ENCODE measurements at places on chromosomes 7 and 10.

GRCh38 chr7:50665403-50666123 is 100.4 kb upstream of the DDC start:
- DNase-seq: no peak

- DNase-seq: no peak
Observed at GRCh38 chr10:21754410-21755011, 220.5 kb downstream of the MLLT10 start.

GRCh38 chr7:28580665-28581064 is 168.3 kb downstream of the CREB5 start:
- DNase-seq: no peak

- DNase-seq: no peak
Observed at GRCh38 chr7:127899411-127899810, 131.8 kb downstream of the LRRC4 start.

- no peak for DNase-seq
Observed at GRCh38 chr7:116859323-116859722, 3.1 kb upstream of the CAPZA2 start.

DNA sequence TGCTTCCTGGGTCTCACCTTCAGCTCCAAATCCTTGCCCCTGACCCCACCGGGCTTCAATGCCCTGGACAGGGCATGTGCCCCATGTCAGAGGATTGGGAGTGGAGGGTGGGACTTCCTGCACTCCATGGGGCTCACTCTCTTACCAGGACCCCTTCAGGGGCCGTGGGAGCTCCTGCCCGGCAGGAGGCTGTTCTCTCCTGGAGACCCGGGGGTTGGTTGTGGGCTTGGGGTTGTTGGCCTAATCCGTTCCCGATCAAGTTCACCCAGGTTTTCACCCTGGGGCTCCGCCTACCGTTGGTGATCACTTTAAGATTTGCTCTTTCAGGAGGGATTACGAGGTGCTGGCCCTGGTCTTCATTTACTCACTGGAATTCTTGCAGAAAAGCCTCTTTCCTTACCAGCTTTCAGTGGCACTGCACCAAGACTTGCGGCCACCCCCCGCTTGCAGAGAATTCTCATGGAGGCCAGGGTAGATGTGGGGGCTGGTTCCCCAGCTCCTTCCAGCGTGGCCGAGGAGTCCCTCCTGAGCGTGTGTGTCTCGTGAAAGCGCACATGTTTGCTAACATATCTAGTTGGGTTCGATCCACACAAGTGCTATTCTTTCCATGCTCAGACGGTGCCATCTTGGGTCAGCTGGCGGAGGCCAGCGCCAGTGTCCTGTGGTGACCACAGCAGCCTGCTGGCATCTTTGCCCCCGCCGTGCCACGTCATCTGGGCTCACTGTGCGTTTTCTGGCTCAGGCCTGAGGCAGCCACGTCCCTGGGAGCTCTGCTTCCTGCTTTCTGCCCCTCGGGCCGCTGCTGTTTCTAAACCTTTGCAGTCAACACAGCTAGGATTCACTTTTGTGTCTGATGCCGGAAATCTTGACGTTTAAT is 15.6 kb downstream of the PWWP2B start:
- DNase-seq: no peak

- no peak for DNase-seq
Observed at GRCh38 chr10:95920798-95921426, 13.1 kb downstream of the CC2D2B start.

DNA sequence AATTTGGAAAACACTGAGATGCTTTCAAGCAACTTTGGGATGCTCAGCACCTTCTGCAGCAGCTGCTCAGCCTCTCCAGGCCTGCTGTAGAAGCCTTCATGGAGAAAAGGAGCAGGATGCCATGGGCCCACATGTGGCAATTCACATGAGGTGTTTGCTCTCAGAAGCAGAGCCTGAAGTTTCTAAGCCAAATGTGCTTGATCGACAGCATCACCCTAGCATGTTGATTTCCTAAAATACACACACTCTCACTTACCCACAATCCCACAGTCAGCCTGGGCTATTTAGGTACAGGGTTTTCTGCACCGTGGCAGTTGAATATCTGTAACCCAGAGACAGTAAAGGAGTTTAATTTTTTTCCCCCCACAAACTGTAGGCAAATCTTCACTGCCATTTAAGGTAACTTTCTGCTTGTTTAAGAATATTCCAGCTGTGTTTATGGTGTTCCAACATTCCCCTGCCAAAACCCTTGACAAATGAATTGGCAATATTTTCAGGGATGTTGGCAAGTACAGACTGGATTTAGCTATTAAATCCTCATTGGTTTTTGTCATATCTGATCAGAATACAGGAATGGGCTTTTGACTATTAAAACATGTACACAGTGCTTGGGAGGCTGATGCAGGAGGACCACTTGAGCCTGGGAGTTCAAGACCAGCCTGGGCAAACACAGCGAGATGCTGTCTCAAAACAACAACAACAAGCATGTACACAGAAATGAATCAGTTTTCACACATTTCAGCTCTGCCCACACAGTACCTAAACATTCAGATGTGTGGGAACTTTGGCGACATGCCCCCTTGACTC is 244.2 kb downstream of the CELF2 start:
- DNase-seq: no peak

DNA sequence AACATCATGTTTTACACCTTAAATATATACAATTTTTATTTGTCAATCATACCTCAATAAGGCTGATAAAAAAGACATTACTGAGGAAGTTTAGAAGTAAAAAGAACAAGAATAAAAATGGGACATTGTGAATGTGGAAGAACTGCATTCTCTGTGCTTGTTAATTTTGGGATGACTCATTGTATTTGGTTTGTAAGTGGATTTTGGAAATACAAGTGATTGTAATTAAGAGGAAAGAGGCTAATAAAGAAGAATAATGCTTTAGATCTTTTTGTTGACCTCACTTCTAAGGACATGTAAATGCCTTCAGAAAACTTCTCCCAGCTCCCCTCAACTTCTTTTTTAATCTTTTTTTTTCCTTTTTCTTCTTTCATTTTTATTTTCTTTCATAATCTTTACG is 76.0 kb downstream of the HGF start:
- DNase-seq: no peak

DNA sequence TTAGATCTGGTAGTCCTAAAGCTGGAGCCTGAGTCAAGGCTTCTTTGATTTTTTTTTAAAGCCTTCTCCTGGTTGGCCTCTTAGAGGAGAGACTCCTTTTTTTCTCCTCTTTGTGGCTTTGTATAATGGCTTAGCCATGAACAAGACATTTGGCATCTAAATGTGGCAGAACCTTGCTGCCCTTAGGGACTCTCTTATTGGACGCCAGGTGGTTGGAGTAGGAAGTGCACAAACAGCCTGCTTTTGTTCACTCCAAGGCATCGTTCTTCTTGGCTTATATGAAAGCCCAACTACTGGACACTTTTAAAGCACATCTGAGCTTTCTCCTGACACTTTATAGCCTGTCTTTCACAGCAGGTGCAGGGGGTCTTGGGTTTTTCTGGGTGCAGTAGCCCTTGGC is 25.0 kb downstream of the ZPBP start:
- no peak for DNase-seq

DNA sequence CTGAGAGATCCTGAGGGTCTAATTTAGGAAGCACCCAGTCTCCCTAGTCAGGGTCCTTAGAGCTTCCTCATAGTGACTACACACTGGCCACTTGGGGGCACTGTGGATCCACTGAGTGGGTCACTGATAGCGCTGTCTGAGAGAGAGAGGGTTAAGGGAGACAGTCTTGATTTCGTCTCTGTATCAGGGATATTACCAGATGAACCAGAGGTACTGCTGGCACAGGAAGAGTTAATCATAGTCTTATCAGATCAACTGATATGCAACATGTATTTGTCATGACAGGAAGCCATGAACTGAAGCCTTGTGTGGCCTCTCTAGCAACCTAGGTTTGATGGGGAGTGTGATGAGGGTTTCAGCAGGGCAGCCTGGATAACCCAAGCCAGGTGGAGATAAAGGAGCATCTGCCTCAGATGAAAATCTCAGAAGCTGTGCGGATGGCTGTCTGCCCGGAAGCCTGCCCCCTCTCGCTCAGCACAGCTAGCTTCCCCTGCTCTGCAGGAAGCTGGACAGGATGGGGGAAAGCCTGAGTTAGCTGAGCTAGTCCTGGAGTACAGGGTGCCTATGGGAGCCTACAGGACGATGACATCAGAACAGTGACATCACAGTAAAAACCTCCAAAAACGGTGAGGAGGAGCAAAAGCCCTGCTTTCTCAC is 214.0 kb upstream of the PRSS1 start:
- DNase-seq: no peak

DNA sequence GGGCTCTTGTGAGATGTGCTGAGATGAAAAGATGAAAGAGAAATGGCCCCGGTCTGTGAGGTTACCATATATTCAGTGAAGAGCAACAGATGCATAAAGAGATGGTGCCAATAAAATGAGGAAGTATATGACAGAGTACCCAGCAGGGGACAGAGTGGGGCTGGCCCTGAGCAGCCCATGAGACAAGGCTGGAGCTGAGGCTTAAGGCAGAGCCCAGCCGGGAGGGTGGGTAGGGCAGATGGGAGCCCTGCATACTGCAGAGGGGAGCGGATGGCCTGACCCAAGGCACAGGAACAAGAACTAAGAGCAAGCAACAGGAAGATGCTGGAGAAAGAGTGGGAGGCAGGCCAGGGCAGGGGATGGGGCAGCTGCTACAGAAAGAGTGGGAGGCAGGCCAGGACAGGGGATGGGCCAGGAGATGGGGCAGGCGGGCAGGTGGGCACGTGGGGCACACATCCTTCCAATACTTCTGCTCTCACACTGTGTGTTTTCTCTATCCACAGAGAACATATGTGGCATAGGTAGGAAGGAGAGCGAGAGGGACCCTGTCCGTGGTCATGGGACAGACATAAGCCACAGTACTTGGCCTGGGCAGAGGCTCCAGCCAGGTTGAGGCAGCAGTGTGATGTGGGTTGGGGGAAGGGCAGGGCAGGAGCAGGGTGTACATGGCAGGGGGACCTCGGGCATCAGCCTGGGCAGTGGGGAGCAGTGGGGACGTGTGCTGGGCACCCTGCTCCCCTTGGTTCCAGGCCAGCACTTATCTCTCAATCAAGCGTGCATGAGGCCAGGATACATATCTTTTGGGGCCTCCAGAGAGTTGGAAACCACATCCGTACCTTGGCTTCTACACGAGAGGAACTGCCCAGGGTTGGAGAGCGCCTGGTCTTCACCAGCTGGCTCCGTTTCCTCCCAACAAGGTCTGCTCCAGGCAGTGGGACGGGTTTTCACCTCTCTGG is 91.6 kb upstream of the IKZF1 start:
- no peak for DNase-seq

DNA sequence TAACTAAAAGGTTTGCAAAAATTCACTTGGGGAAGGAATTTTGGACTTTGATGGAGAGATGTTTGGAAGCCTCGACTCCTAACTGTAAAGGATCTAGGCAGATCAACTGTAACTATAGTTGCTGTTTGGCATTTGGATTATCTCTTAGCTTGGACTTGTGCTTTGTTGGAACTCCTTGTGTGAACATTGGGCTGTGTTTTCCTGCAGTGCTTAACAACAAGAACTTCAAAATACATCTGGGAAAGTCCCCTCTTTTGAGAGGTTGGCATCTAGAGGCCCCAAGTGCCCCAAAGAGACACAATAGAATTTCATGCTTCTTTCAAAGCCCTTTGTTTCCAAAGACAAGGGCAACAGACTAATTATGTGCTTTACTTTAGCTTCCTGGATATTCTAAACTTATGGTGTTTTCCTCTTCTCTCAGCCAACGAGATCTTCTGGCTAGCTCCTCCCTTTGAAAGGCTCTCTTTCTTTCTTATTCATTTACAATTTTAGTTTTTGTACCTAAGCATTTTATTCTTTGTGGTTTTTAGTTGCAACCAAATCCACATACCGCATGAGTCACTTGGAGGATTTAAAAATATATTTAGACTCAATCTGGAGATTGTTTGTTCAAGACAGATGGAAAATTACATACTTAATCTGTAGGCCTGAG is 11.6 kb downstream of the ABCA13 start:
- no peak for DNase-seq

GRCh38 chr7:16095171-16095950 is 326.0 kb downstream of the CRPPA start:
- no peak for DNase-seq

GRCh38 chr10:3886191-3886590 is 101.2 kb upstream of the KLF6 start:
- DNase-seq: no peak

GRCh38 chr7:112290065-112290464 is 83.6 kb downstream of the ZNF277 start:
- DNase-seq: no peak

GRCh38 chr7:73885975-73886798 is 25.2 kb downstream of the TMEM270 start:
- no peak for DNase-seq

DNA sequence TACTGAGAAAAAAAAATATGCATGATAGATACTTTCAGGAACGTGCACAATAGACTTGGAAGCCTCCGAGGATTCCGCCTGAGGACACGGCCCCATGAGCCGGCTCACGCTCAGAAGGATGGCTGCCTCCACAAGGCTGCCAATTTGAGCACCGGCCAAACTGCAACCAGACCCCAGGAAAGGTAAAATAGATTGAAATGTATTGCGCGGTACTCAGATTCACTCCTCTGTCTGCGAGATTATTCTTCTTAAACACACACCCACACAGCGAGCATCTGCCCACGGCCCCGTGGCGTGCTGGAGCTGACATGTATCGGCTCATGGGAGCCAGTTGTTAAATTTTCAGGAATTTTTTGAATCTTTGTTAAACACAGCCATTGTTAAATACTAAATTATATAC is 653.2 kb upstream of the MKI67 start:
- no peak for DNase-seq

- DNase-seq: no peak
Observed at GRCh38 chr10:21296575-21297355, 228.7 kb downstream of the SKIDA1 start.

GRCh38 chr7:33128990-33129805 is at the start of gene BBS9:
Gene BBS9, plus strand, starts transcription at chr7:33129564. Its CDS starts 16,689 bp downstream, at chr7:33146253.
- peak; percentile 54 for DNase-seq

- no peak for DNase-seq
Observed at GRCh38 chr7:141001546-141001945, 13.2 kb downstream of the MRPS33 start.

DNA sequence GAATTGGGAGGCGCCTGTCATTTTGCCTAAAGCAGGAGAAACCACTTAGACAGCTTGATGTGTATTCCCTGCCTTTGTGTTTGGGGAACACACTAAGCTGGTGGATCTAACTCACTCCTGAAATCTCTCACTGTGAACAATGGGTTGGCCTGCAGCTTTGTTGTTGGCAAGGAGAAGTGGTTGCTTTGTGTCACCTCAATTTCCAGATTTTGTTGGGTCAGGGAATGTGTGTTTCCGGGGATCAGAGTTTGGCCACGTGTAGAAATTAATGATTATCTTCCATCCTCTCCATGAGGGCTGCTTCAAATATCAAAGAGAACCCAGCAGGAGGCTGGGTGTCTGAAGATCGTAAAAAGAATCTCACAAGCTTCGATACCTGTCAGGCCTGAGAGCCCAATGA is 27.8 kb downstream of the A1CF start:
- no peak for DNase-seq

GRCh38 chr10:33534416-33534815 is 199.9 kb upstream of the NRP1 start:
- DNase-seq: no peak

GRCh38 chr10:2993636-2994035 is 73.7 kb upstream of the PFKP start:
- DNase-seq: no peak

GRCh38 chr10:114024876-114025610 is 18.6 kb upstream of the ADRB1 start:
- no peak for DNase-seq
